ENCODE measurements at places on chromosomes 7 and 10. TPM values are rescaled to one million over a fixed set of nuclear protein-coding genes. Genes with fewer than 3 reads are reported as not detected.

The FBXL13 gene
- total RNA-seq: 8.9 TPM

The STMP1 gene
- 29.0 TPM for total RNA-seq

The NRBF2 gene
- 20.4 TPM for total RNA-seq

DNA sequence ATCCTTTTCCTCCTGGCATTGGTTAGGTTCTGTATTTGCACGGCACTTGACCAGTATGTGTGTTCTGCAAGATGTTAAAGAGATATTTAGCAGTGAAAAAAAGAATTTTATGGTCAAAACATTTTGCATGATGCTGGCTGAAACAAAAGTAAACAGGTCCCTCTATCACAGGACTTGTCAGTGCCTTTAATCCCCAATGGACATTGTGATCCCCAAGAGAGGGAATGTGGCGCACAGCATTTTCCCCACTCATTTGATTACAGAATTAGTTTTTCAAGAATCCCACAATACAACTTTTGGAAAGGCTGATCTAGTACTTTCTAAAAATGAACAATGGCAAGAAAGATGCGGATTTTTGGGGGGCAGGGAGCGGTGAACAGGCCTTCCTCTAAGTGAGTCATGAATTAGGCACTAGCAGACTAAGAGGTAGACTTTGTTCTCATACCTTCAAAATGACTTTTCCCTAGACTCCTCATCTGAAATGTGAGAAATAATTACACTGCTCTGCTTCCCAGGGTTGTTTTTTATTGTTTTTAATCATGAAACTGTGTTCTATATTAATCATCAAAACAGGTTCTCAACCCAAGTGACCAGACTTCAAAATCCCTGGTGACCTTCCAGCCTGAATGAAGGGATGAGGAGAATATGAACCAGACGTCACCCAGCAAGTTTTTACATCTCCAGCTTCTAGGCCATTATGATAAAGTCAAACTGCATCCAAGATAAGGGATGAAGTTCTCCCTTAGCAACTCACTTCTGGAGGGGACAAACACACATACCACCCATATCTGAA is 8.6 kb downstream of the FBXW4 start:
- no peak for DNase-seq

The CPN1 gene
- 0.11 TPM for total RNA-seq

DNA sequence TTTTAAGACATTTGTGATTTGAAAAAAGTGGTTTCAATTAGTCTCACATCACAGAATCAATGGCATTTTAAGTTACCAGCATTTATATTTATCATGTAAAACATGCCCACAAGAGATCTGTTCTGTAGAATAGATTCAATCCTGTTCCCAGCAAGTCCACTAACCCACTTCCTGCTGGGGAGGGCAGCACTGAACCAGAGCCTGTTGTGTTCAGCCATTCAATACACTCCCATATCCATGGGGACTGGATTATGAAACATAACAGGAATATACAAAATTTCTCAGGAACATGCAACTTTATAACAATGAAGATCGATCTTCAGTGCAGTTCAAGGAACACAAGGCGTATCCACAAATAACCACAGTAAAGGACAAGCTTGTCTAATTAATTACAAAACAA is 24.4 kb upstream of the ANK3 start:
- no peak for DNase-seq

The NODAL gene
- 2.2 TPM for total RNA-seq

DNA sequence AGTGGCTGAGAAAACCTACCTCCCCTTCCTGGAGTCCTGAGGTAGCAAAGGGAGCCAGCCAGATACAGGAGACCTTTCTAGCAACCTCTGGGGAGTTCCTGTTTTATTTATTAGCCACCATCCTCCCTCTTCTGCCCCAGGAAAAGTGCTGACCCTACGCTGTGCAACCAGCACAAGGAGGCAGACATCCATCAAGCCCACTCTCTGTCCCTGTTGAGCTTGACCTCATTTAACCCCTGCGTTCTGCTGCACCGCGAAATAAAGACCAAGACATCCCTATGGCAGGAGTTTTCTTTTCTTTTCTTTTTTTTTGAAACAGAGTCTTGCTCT is 25.3 kb upstream of the ANKRD2 start:
- DNase-seq: no peak

DNA sequence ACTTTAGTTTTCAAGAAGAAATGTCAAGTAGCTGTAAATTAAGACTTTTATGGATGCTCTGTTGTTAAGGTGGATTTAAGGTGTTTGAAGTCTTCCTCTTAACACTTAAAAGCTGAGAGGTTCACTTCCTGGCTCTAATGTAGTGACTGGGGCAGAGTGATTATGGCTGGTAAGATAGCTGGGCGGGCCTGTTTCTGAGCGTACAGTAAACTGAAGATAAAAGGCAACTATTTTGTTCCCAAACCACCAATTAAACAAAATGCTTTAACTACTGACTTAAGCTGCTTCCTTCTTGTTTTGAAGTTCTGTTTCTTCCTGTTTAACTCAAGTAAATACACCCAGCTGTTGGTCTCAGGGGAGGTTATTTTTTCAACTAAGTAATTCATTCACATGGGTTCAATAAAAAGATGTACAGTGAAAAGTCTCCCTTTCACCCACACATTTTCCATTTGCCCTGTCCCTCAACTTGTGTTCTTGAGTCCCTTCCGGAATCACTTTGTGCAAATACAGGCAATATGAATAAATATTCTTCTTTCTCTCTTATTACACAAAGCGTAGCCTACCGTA is 19.3 kb downstream of the VWA2 start:
- no peak for DNase-seq

The HGF gene
- 12.2 TPM for total RNA-seq

DNA sequence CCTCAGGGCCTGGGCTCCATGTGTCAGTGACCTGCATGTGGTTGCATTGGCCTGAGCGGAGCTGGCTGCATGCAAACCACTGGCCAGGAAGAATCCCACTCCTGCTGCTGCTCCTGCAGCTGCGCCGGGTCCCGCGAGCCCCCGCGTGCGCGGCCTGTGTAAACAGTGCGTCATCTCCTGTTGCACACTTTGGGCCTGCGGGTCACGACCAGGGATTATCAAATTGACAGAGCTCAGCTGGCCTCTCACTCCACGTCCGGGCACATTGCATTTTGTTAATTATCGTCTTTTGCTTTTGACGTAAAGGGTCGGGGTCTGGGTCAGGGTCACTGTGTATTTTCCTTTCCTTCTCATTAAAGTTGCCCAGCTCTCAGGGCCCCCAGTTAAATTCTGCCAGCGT is 132.6 kb downstream of the RGS10 start:
- DNase-seq: no peak

DNA sequence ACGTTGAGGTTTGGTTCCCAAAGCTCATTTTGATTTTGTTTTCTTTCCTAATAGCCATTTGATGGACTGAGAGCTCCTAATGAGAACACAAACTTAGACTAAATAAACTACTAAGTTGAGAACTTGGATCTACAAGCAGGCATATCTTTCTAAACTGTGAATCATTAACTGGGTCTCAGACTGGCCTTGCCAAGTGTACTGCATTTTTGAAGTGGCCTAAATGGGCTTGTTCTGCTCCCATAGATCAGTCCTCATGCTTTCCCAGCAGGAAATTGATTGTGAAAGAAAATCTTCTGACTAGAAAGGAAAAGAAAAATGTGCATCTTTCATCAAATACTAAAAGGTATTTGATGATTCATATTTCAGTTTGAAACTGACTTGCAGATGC is 46.7 kb upstream of the RBM33 start:
- no peak for DNase-seq

DNA sequence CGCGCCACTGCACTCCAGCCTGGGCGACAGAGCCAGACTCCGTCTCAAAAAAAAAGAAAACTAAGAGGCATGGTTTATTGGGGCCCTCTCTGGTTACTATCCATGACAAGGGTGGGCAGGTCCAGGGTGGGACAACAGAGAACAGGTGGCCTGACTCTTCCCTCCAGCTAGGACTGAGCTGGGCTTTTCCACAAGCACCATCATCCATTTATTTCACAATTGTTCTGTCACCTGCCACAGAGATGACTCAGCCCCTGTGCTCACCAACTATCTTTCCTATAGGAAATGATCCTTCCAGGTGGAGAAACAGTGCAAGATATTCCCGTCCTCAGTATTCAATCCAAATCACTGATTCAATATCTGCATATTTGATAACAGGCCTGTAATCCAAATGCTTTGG is 44.9 kb upstream of the MYL10 start:
- no peak for DNase-seq

The WNT8B gene
- total RNA-seq: 0.10 TPM

The ELOVL3 gene
- 0.50 TPM for total RNA-seq

GRCh38 chr7:114790521-114790920 is 131.4 kb upstream of the MDFIC start:
- no peak for DNase-seq

- DNase-seq: no peak
Measured at GRCh38 chr10:61765176-61766087, 102.7 kb downstream of the CABCOCO1 start.

GRCh38 chr10:29430101-29430500 is 141.2 kb downstream of the LYZL1 start:
- DNase-seq: no peak

DNA sequence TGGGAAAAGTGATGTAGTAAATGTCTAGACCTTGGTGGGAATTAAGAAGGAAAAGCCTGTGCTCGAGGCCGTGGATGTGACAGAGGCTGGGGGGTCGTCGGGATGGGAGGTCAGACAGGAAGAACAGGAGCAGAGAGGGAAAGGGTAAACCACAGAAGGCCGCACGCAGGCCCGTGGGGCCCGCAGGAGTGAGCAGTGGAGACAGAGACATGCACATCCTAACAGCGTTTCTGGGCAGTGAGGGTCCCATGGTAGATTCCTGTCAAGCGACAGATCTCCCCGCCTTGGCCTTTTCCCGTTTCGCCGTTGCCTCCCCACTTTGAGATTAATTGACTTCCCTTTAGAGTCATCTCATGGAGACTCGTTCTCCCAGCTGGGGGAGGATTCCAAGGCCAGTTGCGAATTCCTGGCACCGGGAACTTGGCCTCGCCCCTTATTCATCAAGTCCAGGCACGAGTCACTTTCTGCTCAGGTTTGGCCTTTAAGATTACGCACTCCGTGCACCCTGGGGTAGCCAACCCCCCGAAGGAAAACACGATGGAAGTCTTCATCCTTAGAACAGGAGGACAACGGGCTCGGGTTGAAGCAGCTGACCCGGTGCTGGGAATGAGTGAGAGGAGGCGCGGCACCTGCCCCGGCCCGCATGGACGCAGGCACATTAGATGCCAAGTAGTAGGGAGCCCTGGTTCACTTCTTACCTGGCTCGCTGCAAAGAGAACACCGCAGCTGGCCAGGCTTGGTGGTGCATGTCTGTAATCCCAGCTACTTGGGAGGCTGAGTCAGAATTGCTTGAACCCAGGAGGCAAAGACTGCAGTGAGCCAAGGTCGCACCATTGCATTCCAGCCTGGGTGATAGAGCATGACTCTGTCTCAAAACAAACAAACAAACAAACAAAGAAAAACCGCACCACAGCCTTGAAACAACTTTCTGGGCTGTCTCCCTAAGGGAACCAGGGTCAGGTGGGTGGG is 315.2 kb upstream of the SHH start:
- DNase-seq: no peak

- no peak for DNase-seq
Measured at GRCh38 chr10:97001183-97001991, 169.3 kb downstream of the LCOR start.

- peak; percentile 74 for DNase-seq
Measured at GRCh38 chr10:69968830-69969229, 83.8 kb upstream of the MACROH2A2 start.

The TLX1 gene
- total RNA-seq: not detected

DNA sequence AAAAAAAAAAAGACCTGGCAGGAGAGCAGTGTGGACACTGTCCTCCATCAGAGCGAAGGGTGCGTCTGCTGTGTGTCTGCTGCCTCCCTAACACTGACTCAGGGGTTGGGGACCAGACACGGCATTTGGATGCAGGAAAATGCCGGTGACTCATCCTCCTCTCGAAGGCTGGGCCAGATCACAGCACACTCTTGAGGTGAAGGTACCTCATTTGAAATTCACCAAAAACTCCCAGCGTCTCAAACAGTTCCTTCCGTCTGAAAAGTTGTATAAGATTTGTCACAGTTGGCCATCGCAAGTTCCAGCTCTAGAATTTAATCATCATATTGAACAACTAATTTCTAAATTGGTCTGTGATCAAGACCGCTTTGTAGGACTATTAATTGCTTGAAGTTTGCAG is 118.1 kb upstream of the LYZL2 start:
- DNase-seq: no peak

DNA sequence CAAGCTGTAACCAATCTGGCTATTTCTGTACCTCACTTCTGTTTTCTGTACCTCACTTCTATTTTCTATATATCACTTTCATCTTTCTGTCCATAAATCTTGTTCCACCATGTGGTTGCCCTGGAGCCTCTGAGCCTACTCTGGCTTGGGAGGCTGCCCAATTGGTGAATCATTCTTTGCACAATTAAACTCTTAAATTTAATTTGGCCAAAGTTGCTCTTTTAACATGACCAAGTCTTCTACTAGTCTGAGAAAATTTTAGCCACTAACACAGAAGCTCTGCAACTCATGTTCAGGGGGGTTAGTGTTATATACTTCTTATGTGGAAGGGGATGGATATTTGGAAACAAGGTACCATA is 503.5 kb downstream of the KIF20B start:
- no peak for DNase-seq

DNA sequence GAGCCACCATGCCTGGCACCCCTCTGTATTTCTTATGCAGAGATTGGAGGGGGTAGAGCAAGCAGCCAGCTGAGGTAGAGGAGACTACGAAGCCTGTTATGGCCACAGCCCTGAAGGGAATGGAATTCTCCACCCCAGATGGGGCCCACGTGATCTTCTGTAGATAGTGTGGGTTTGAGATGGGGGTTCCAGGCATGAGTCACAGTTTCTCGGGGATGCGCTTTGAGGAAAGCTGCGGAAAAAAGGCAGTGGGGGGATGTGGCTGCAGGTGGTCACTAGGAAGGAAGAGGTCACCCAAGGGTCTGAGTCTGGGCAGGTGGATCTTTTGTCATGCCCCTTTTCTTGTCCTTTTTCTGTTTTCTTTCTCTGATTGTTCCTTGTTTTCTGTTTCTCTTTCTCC is 11.5 kb downstream of the FAM131B start:
- DNase-seq: no peak

The IFIT3 gene
- total RNA-seq: 17.4 TPM

DNA sequence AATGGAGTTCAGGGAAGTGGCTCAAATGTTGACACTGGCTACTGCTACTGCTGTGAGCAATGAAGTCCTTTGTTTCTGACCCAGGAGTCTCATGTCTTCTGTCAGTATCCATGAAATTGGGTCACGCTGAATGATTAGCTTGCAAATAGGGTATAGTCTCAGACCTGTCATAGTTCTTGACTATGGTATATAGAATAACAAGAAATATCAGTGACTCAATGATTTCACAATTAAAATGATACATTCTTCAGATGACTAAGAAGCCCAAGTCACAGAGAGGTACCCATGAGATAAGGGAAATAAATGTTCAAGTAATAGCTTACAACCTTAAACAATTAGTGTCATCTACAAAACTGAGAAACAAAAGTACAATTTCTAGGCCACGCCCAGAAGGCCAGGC is 89.3 kb downstream of the LYZL2 start:
- DNase-seq: no peak

The PRKG1 gene
- 38.1 TPM for total RNA-seq

GRCh38 chr10:78523453-78523852 is 489.8 kb downstream of the RPS24 start:
- DNase-seq: no peak
